RKO (cell line): ENCODE measurements at places on chromosomes 12 and 14.

DNA sequence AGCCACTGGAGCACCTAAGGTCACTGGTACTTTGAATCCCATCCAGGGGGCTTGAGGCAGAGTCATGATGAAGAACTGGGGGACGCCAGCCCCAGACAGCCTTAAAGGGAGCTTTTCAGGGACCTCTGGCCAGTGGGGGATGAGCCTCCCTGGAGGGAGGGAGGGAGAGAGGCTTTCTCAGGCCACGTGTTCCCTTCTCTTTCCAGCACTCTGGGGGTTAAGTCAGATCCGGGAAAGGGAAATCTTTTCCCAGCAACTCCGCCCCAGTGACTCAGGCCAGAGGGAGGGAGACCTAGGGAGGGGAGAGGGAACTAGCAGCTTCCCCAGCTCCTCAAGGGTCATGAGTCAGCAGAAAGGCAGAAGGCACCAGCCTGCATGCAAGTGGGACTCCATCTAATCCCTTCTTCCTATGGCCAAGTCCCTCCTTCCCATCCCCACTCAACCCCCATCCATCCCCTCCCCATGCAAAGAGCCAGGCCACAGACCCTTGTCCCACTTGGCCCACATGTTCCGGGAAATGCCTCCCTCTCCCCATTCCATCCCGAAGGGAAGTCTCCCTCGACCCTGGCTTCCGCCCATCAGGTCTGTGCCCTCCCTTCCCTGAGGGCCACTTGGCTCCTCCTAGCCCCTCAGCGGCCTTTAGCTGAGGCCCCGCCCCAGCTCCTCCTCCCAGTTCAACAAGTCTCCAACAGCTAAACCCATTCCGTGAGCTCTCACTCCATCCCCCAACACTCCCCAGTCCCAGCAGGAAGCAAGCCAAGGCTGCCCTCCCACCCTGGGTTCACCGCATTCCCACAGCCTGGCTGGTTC is 5.6 kb downstream of the TNFRSF1A start:
- peak; percentile 99 for DNase-seq

DNA sequence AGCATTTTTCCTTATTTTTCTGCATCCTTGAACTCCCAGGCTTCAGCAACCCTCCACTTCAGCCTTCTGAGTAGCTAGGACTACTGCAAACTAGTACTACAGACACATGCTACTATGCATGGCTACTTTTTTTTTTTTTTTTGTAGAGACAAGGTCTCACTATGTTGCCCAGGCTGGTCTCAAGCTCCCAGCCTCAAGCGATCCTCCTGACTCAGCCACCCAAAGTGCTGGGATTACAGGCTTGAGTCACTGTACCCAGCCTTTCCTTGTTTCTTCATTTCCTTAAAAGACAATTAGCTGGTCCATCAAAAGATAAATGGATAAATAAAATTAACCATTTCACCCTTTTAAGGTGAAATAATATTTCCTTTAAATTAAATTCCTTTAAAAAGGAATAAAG is 205.8 kb downstream of the SPTSSA start:
- DNase-seq, result no peak

DNA sequence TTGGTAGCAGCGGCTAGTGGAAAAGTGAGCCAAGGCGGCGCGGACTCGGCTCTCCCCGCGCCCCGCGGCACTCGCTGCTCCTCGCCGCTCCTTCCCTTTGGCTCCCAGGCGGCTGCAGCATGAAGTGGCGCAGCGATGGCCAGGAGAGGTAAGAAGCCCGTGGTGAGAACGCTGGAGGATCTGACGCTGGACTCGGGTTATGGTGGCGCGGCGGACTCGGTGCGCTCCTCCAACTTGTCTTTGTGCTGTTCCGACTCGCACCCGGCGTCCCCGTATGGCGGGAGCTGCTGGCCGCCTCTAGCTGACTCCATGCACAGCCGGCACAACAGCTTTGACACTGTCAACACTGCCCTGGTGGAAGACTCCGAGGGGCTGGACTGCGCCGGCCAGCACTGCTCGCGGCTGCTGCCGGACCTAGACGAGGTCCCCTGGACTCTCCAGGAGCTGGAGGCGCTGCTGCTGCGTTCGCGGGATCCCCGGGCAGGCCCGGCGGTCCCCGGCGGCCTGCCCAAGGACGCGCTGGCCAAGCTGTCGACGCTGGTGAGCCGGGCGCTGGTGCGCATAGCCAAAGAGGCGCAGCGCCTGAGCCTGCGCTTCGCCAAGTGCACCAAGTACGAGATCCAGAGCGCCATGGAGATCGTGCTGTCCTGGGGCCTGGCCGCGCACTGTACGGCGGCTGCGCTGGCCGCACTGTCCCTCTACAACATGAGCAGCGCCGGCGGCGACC is 225.6 kb upstream of the CRY1 start:
- peak; percentile 65 for DNase-seq

- no peak for DNase-seq
Measured at GRCh38 chr12:57244312-57244696, 6.7 kb downstream of the STAC3 start.

DNA sequence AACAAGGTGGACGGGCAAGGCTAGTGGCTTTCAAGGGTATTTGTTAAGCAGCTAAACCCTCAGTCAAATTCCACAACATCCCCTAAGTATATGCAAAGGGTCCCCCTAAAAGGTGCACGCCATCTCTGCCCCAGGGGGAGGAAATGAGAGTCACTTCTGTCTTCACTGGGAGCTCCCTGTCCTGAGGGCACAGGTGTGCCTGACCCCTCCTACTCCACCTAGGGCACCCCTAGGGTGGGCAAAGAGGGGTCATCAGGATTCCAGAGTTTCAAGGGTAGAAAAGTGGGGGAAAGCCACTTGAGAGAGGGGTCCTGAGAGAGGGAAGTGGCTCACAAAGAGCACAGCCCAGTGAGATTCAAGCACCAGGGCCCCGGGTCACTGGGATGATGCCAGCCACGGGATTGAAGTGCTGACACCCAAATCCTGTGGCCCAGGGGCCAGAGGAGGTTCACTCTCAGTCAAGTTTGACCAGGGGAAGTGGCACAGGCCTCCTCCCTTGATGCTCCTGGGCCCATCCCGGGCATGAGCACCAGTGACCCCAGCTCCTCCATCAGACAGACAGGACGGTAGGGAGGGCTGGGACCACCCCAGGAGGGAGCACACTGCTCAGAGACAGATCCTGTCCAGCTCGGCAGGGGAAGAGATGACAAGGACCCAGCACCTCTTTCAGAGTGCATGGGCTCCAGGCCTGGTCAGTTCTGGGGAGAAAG is 82.3 kb upstream of the BCL11B start:
- no peak for DNase-seq

DNA sequence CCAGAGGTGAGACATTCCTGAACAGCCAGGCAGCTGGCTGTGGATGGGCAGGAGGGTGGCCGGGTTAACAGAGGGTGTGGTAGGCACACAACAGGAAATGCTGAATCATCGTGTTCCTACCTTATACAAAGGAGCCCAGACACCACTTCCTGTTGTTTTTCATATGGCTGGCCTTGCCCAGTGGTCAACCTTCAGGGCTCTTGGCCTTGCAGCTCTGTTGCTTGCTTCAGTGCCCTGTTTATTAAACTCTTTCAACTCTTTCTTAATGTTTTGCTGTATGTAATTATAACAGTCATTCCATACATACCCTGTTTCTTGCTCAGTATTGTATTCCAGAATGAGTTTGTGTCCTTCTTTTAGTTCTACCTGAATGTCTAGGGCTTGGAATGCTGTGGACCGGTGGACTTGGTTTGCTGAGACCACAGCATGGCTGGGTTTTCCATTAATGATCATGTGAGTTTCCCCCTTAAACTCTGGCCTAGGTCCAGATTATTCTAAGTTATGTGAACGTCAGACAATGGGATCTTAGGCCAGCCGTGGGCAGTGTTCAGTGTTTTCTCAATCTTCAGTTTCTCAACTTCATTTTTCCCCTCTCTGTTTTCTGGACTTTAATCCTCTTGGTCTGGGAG is 11.9 kb downstream of the CFAP54 start:
- DNase-seq, result peak; percentile 79

DNA sequence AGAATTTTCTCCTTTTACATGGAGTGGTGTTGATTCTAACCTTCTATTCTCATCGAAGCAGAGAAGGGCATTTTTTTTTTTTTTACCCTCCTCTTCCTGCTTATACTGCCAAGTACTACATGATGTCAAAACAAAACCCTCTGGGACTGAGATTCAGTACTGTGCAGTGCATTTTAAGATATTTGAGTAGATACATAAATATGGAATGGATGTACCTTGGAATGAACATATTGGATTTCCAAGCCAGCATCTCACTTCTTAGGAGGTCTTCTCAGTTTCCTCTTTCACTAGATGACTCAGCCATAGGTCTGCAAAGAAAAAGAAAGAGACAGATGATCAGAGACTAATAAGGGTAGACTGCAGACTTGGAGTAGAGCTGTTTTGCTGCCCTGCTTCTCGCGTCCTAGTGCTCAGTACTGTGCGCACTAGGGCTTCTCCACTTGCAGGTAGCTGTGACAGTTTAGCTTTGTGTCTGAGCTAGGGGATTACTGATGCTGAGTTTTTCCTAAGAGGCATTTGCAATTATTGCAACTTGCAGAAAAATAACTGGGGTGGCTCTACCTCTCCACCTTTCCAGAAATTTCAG is 20.4 kb downstream of the TPH2 start:
- no peak for DNase-seq
